Effector CD4-positive, alpha-beta T cell (primary cell): ENCODE measurements at places on chromosomes 11 and 22.

DNA sequence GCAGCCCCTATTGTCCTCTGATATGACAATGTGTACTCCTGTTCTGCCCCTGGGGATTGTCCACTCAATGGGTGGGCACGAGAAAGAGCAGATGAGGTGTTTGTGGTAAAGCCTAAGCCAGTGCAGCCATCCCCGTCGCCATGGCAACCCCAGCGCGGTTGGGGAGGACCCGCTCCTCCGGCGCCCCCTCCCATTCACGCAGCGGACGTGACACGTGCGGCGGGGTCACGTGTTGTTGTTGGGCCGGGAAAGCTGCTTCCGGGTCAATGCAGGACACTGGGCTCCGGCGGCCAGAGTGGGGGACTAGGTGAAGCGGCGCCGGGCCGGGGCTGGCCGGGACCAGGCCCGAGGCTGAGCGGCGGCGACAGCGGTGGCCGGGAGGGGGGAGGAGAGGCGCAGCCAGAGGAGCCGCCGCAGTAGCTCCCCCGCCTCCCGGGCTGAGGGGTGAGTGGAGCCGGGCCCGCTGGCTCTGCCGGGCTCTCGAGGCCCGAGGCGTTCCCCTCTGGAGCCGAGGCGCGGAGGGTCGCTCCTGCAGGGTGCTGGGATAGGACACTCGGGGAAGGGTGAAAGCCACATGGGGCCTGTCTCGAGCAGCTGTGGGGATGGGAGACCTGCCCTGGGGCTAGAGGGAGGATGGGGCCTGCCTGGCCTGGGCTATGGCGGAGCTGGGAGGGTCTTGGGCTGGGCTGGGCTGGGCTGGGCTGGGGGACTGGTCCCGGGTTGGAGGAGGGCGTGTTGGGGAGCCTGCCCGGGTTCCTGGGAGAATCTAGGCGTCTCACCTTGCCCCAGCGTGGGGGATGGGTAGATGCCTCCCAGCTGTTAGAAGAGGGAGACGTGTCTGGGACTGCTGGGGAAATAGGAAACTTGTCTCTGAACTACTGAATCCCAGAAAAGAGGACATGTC lies at the start of gene TBCEL:
TSS of gene TBCEL (plus strand) at position 255 of the 904 bp plus-strand sequence. CDS start 21,589 bp downstream, outside the sequence.
- DNase-seq: peak; percentile 64

DNA sequence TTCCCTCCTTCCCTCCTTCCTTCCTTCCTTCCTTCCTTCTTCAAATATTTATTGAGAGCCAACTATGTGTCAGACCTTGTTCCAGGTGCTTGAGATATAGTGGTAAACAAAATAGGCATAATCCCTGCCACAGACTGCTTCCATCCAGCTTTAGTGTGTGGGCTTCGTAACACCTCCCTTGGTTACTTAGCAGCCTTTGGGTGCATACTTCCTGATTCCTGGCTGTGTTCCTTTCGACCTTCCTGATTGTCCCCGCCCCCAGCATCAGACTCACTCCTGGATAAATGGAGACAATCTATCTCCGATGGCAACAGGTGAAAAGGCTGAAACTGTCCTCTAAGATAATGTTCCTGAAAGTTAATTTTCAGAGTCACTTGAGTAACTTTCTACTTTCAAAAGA lies 13.5 kb downstream of the CCDC81 start:
- no peak for DNase-seq

DNA sequence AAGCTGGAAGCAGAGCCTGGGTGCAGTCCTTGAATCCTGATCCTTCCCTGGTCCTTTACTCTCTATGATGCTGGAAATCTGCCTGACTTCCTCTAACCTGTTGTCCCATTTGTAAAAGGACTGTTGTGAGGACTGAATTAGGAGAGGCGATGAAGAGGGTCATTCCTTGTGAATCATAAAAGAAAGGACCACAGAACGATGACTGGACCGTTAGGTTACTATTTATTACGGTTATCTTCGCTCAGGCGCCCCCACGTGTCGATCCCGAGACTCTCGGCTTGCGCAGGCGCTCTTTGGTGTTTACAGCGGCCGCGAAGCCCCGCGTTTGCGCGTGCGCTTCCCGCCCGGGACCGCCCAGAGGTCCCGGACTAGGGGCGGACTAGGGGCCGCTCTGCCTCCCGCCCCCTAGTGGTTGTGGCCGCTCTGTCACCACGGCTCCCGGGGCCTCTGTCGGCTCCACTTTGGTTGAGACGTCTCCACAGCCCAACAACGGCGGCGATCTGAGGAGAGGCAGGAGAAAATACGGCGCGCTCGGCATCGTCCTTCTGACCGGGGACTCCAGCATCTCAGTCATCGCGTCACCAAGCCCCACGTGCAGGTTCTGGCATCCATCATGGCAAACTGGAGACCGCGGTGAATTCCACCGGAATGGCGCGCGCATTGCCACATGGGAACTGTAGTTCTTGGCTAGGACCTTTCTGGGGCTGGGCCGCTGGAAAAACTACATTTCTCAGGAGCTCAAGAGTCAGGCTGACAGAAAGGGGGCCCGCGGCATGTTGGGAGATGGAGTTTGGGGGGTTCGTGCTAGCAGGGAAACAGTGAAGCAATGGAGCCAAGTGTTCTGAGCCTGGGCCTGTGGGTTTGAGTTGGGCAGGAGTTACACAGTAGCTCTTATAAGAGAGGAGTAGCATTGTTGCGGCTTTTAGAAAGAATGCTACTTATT lies at the start of gene STARD10:
TSS of gene STARD10 (minus strand) at position 623 of the 943 bp plus-strand sequence. CDS start 12,866 bp downstream, outside the sequence.
- peak; percentile 93 for DNase-seq

GRCh38 chr22:29079218-29079901 lies 6.5 kb downstream of the KREMEN1 start:
- no peak for DNase-seq

DNA sequence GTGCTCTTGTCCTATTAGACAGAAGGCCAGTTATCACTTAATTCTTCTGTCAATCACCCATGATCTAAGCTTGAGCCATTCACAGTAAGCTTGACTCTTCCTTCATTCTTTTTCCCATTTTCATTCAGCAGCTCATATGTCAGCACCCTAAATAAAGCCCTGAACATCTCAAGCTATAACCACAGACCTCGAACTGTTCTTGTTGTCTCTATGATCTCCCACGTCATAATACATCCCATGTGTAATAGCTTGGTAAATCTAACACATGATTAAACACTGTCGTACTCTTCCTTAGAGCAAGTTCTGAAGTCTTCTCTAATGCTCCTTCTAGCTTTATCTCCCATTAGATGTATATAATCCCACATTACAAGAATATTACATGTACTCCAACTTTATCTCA lies 14.4 kb downstream of the MUC15 start:
- no peak for DNase-seq

DNA sequence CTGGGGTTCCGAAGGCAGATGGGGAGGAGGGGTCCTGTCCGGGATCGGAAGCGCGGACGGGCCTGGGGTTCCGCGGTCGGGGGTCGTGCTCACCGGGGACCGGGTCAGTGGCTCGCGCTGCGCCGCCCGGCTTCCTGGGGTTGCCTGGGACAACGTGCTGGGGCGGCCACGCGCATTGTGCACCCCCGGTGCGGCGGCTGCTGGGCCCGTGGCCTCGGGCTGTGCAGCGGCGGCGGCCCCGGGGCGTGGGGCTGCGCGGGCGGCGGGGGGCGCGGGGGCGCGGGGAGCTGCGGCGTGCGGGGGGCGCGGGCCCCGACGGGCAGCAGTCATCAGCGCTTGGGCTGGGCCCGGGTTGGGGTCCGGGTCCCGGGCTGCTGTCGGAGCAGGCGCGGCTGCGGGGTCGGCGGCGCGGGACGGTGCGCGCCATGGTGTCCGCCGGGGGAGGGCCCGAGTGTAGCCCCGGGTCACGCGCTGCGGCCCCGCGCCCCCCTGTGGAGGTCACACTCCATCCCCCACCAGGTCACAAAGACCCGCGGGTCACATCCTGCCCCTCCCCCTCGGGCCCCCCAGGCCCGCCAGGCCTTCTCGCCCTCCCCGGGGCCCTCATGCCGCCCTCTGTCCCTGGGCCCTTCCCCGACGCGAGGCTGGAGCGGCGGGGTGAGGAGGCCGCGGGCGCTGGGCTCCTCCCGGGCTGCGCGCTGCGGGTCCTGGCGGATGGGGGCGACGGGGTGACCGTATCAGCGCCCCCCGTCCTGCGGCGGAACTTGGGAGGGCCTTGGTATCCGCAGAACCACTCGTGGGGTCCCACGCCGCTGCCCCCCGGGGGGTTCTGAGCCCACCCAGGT lies at the start of gene TTLL8:
TSS of gene TTLL8 (minus strand) at position 238 of the 845 bp plus-strand sequence.
- DNase-seq: no peak

GRCh38 chr22:49799431-49800075 lies 28.1 kb downstream of the BRD1 start:
- DNase-seq: no peak

DNA sequence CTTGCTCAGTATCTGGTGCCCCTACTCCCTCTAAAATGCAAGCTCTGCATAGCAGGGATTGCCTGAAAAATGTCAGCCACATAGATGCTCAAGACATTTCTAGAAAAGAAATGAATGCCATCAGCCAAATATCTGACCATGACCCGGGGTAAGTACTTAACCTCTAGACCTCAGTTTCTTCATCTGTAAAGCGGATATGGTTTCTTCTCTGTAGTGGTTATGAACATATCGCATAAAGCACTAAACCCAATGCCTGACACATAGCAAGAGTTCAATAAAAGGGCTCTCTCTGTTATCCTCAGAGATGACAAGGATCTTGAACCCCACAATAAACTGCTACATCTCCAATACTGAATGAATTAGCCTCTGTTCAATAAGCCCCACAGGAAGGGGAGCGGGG lies 122.6 kb downstream of the ABTB2 start:
- no peak for DNase-seq
